GM12864 (cell line): ENCODE measurements at places on chromosomes 4 and X.

DNA sequence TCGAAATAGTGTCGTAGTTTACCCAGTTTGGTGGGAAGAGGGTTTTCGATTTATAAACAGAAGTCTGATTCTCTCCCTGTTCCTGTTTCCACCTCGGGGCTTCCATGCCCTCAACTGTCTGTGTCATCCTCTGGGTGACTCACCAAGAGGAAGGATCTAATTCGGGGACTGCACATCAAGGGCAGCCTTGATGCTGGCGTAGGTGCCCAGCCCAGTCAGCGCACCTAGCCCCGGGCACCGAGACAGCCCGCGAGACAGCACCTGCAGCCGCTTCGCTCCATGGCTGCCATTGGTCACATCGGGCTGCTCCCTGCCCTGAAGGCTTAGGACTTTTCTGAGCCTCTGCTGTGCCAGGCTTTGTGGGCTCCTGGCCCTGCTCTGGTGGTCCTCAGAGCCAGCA is 7.7 kb downstream of the ABCD1 start:
- DNase-seq, result no peak

DNA sequence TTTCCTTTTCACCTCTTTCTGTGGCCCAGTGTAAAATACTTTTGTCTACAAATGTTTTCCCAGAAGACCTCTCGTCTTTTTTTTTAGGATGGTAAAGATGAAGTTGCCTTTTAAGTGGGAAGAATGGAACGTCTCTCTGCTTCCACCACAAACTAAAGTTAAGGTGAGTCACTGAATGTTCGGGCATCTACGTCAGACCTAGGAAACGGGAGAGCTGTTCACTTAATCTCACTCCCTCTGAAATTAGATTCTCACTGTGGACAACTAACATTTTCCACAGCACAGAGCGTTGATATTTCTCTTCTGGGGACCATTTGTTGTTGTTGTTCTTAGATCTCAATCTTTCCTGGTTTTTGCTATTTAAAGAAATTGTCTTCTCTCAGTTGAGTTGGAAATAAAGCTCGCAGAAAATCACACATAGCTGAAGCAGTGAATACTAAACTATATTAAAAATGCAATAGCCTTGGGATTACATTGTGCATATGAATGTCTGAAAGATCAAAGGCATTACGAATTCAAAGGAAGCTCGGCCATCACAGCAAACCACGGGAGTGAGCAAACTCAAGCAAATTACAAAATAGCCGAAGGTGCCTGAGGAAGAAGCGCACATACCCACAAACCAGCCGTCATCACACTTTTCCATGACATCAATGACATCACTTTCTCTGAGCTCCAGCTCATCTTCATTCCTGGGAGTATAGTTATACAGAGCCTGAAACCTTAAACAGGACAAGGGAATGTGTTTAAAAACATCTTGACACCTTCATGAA is 53.9 kb upstream of the PDLIM3 start:
- DNase-seq, result no peak

- no peak for DNase-seq
Observed at GRCh38 chrX:119292445-119292844, 56.4 kb downstream of the PGRMC1 start.

GRCh38 chr4:182680234-182680653 is 236.9 kb downstream of the DCTD start:
- DNase-seq, result no peak

GRCh38 chr4:56979421-56980072 is 851 bp downstream of the POLR2B start:
- no peak for DNase-seq

GRCh38 chrX:129768586-129769466 is 10.9 kb upstream of the SASH3 start:
- no peak for DNase-seq

GRCh38 chr4:165709516-165709915 is 163.5 kb upstream of the TLL1 start:
- DNase-seq, result no peak

DNA sequence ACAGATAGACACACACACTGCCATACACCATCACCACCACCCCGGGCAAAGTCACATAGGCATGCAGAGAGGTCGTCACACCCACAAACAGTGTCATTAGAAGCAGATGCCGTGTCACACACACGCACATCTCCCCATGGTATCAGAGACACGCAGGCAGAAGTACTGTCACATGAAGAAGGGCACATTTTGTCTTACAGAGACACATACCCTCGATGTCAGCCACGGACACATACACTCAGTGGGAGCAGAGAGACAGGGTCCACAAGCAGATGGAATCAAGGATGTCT is 3.3 kb downstream of the NALF2 start:
- DNase-seq, result no peak

DNA sequence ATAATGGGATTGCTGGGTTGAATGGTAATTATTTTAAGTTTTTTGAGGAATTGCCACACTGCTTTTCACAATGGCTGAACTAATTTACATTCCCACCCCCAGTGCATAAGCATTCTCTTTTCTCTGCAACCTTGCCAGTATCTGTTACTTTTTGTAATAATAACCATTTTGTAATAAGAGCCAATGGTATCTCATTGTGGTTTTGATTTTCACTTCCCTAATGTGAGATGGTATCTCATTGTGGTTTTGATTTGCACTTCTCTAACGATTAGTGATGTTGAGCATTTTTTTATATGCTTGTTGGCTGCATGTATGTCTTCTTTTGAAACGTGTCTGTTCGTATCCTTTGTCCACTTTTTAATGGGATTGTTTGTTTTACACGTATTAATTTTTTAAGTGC is 213.1 kb upstream of the HDX start:
- DNase-seq, result no peak

DNA sequence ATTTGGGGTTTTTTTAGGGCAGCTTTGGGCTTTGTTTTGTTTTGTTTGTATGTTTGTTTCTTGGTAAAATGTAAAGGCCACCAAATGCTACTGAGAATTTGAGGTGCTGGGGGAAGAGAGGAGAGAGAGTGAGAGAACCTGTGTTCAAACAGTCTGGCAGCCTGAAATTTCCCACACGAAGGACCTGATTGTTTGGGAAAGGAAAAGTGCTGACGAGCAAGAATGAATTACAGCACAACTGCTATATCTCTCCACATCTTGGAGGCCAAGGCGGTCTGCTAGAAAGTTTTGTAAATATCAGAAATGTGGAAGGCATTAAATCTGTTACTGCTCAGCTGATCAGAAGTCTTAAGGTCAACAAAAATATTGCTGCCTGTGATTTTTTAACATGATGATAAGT is 170.5 kb downstream of the PALLD start:
- no peak for DNase-seq

DNA sequence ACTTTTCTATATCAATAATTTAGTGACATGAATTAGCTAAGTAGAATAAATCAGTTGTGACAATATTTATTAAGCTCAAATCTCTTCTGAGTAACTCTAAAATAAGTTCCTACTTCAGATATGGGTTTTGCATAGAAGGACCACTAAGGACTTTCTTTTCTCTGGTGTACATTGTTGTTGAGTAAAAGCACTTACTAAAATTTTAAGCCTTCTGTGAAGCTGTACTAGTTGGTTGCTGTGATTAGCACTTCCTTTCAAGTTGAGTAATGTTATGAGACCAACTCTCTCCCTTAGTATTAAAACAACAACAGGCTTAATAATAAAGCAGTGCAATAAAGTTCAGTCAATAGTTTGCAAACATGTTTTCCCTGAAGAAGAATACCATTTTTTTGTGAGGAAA is 667.4 kb upstream of the NDST4 start:
- no peak for DNase-seq

- DNase-seq, result no peak
Observed at GRCh38 chr4:88859191-88859812, 161.7 kb upstream of the NAP1L5 start.

DNA sequence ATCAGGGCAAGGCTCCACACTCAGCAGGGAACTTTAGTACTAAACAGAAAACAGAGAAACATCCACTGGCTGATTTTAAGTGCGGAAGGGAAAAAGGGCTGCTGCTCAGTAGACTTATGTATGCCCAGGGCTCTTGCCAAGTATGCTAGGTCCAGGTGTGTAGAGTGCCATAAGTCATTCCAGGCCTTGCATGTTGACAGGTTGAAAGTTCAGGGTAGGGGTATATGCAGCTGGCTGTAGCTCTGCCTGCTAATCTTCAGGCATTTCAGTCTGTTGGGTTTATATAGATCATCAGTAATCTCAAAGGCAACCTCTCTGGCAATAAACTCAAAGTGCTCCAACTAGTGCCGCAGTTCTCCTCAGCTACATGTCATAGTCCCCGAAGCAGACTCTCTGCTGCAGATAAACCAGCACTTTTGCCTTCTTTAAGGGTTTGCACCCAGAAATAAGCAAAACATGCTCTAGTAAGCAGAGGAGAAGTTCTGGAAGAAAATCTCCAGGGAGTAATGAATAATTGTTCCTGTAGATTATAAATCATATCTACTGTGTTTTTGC is 134.9 kb upstream of the GRIA3 start:
- no peak for DNase-seq
